ENCODE measurements at places on chromosomes 1 and 21. TPM values are rescaled to one million over a fixed set of nuclear protein-coding genes. Genes with fewer than 3 reads are reported as not detected.

MYBPH gene
- total RNA-seq = not detected

- H3K27me3 ChIP-seq = no peaks in the 10 kb centered on the region
- H3K27ac ChIP-seq = no peak overlapping the region
- no peak overlapping the region for H3K4me3 ChIP-seq
- H3K36me3 ChIP-seq = no peaks in the 10 kb centered on the region
- DNase-seq = no peak
- H3K4me1 ChIP-seq = no peaks in the 10 kb centered on the region
These were observed 464.9 kb downstream of the CAMTA1 start for GRCh38 chr1:7250176-7250575.

DMRTA2 gene
- not detected for total RNA-seq

GRCh38 chr1:46599059-46599970 is 4.8 kb downstream of the MKNK1 start:
- peak overlapping the region; percentile 70 for H3K27ac ChIP-seq
- no peak overlapping the region for H3K4me3 ChIP-seq
- H3K4me1 ChIP-seq = peaks cover 76% of the 10 kb centered on the region
- no peaks in the 10 kb centered on the region for H3K27me3 ChIP-seq

GRCh38 chr1:26237230-26237966 is 3.4 kb downstream of the CEP85 start:
- no peak overlapping the region for H3K4me3 ChIP-seq
- no peak overlapping the region for H3K27ac ChIP-seq
- no peaks in the 10 kb centered on the region for H3K27me3 ChIP-seq
- no peaks in the 10 kb centered on the region for H3K36me3 ChIP-seq
- no peak for DNase-seq

- H3K27ac ChIP-seq = no peak overlapping the region
- no peaks in the 10 kb centered on the region for H3K4me1 ChIP-seq
- no peak overlapping the region for H3K4me3 ChIP-seq
- DNase-seq = peak; percentile 7
These were observed 18.4 kb upstream of the CASQ1 start for GRCh38 chr1:160171980-160172379.

Data from sigmoid colon (tissue), 7 donors.